Upper lobe of right lung (tissue), 1 donor: ENCODE measurements at places on chromosomes 2 and 18. TPM values are rescaled to one million over a fixed set of nuclear protein-coding genes. Genes with fewer than 3 reads are reported as not detected.

- no peak overlapping the region for H3K27ac ChIP-seq
- DNase-seq, result no peak
- no peaks in the 10 kb centered on the region for H3K27me3 ChIP-seq
- H3K36me3 ChIP-seq, result no peaks in the 10 kb centered on the region
- no peaks in the 10 kb centered on the region for H3K4me1 ChIP-seq
Observed at GRCh38 chr2:207819839-207820784, 50.4 kb upstream of the FZD5 start.

GRCh38 chr2:32758232-32758631 lies 130.4 kb downstream of the TTC27 start:
- no peaks in the 10 kb centered on the region for H3K27me3 ChIP-seq
- DNase-seq, result no peak
- H3K36me3 ChIP-seq, result peaks cover 18% of the 10 kb centered on the region
- H3K4me3 ChIP-seq, result no peak overlapping the region
- no peak overlapping the region for H3K27ac ChIP-seq

The GKN2 gene
- total RNA-seq, result 77.2 TPM

DNA sequence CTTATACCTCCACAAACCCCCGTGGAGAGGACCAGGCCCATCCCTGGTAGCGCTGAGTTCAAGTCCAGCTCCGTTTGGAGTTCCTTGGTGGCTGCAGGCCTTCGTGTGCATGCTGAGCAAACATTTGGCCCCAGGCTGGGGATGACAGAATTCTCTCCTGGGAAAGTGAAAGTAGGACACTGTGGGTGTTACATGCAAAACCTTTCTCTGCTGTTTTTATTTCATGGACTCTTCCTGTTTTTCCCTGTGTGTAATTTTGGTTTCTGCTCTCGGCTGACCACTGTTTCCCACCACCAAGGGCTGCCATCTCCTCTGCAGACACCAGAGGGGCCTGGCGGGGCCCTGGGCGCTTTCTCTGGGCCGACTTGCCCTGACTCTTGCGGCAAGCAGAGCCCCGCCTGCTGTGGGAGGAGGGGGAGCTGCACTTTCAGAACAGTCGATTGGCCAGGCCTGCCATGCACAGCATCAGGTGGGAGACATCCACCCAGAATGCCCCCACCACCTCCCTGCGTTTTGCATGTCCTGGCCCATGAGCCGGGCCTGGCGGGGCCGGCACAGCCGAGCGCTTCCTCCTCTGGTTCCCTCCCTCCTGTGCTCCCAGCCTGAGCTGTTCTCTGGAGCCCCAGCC lies 102.4 kb downstream of the CABLES1 start:
- H3K27ac ChIP-seq, result peak overlapping the region; percentile 76
- H3K4me1 ChIP-seq, result peaks cover 25% of the 10 kb centered on the region
- peaks cover 10% of the 10 kb centered on the region for H3K36me3 ChIP-seq
- H3K4me3 ChIP-seq, result peak overlapping the region; percentile 31

DNA sequence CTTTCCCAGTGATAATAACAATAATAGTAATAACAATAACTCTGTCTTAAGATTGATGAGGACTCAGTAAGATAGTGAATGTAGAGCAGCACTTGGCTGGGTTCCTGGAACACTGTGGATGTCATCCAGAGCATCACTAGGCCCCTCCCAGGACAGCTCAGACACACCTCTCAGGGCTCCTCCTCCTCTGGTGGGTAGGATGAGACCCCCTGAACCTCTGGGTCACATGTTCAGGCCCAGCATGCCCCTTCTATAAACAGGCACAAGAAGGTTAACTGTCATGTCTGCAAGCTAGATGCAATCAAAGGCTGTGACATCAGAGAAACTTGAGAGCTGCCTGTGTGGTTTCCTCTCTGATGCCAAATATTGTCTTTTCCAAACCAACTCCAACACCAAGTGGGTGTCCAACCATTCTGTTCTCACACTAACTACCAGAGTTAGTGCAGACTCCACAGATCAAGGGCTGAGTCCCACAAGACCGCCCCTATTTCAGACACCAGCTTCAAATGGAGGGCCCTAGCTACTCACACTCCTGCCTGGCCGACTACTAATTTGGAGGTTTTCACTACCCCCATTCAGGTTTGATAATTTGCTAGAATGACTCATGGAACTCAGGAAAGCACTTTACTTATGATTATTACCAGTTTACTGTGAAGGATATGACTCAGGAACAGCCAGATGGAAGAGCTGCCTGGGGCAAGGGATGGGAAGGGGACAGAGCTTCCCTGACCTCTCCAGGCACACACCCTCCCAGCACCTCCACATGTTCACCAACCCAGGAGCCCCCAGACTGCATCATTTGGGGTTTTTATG lies 46.4 kb upstream of the BZW1 start:
- no peak for DNase-seq
- no peak overlapping the region for H3K27ac ChIP-seq
- no peak overlapping the region for H3K4me3 ChIP-seq
- no peaks in the 10 kb centered on the region for H3K36me3 ChIP-seq

The ARMC9 gene
- total RNA-seq, result 37.1 TPM

- no peak overlapping the region for H3K4me3 ChIP-seq
- H3K4me1 ChIP-seq, result no peaks in the 10 kb centered on the region
- no peaks in the 10 kb centered on the region for H3K36me3 ChIP-seq
- peaks cover 6% of the 10 kb centered on the region for H3K27me3 ChIP-seq
- DNase-seq, result no peak
- H3K27ac ChIP-seq, result no peak overlapping the region
Observed at GRCh38 chr2:120881981-120882788, 146.5 kb downstream of the GLI2 start.
